ENCODE measurements at places on chromosomes 12 and 14.

GRCh38 chr14:78254911-78255461 lies 84.8 kb downstream of the NRXN3 start:
- DNase-seq = no peak

- DNase-seq = no peak
Observed at GRCh38 chr12:120264904-120265472, 542 bp downstream of the PXN start.

- DNase-seq = no peak
Observed at GRCh38 chr12:13947276-13947946, 34.0 kb downstream of the GRIN2B start.

DNA sequence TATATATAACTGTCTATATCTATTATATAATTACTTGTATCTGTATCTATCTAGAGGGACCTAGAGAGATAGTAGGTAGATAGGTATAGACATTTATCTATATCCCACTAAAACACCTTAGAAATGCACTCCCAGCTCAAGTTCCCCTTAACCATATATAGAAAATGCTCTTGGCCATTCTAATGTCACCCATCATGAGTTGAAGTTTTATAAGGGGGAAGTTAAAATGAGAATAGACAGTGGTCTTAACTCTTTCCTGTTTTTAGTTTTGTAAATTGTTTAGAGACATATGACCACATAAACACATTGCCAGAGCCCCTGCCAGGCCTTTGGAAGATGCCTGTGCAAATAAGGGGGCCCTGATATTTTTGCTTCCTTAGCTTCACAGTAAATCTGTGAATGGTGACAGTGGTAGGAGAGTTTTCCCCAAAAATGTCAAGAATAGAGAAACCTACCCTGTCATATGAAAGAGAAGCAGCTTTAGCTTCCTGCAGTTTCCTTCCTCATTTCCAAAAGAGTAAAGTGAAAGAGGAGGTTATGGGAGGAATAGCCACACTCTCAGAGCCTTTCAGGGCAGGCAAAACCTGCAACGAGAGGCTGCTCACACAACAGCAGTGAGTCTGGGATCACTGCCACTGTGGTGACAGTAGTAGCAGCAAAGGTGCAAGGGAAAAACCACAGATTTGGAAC lies 45.5 kb downstream of the MGST1 start:
- DNase-seq = no peak

DNA sequence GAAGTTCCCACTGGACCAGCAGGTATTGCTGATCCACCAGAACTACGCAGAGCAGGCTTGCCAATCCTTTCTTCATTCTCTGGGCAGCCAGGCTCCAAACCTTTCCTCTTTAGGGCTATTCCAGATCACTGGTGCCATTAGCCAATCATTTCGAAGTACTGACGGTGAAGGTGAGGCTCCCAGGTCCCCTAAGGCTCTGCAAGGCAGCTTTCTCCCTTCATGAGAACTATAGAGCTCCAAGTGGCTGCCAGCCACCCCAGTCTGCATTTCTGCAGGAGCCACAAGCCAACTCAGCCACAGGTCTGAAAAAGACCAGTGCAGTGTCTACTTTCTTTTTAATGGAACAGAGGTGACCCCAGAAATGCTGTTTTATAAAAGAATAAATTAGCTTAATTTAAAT lies 48.7 kb downstream of the RAB35 start:
- no peak for DNase-seq

DNA sequence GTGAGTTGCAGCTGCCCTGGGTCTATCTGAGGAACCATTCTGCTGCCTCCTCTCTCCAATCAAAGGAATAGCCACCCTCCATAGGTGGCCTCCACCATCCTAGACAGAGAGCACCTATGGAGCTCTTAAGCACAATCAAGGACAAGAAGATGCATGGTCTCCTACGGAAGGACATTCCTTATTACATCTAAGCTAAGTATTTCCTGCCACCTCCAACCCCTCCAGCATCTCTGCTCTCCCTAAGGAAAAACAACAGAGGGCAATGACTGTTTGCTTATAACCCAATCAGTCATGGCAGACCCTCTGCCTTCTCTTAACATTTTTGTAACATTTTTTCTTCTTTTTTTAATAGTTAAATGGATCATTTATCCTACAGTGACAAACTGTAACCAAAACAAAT lies 14.8 kb upstream of the OR6J1 start:
- DNase-seq = no peak

GRCh38 chr14:99554184-99554583 lies 49.8 kb downstream of the CCDC85C start:
- no peak for DNase-seq

- no peak for DNase-seq
Observed at GRCh38 chr12:47282206-47282605, 202.4 kb upstream of the AMIGO2 start.

- no peak for DNase-seq
Observed at GRCh38 chr12:6018265-6018664, 73.2 kb upstream of the ANO2 start.

GRCh38 chr12:47004634-47005033 lies 74.8 kb upstream of the PCED1B start:
- DNase-seq = no peak
